ENCODE measurements at places on chromosomes 2 and 18. TPM values are rescaled to one million over a fixed set of nuclear protein-coding genes. Genes with fewer than 3 reads are reported as not detected.

The REEP1 gene
- total RNA-seq: 15.0 TPM

The EFHD1 gene
- not detected for total RNA-seq

The NEU2 gene
- not detected for total RNA-seq

The ABCG8 gene
- not detected for total RNA-seq

The SMPD4 gene
- total RNA-seq: 10.4 TPM

The NEU4 gene
- 0.13 TPM for total RNA-seq

The CFAP65 gene
- total RNA-seq: not detected

The PTCD3 gene
- total RNA-seq: 37.1 TPM

The ORMDL1 gene
- total RNA-seq: 40.7 TPM

The ASXL3 gene
- 0.76 TPM for total RNA-seq

DNA sequence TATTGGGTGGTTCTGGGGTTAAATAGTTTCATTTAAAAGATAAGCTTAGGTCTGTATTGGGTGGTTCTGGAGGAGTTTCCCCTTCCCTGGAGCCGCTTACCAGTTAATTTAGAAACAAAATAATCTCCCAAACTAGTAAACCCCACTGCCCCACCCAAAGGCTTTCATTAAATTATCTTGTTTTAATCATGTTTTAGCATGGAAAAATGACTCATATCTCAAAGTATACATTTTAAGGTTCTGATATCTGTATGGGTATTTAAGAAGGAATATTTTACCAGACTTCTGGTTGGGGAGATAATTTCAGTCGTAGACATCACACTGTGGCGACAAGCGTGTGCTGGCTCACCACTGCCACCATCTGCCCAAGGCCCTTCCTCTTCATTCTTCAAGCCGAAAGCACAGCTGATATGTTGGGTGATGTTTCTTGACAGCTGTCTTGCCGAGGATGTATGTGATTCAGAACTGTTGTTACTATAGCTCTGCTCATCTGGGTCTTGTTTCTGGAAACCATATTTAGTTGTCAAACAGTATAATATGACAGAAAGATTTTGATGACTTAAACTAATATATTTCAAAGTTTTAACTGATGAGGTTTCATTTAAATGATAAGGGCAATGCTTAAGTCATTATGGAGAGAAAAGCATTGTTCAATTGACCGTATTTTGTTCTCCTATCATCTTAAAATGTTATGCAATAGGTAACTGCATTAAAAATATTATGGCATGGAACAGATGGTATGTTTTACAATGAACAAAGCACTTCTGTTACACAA, 5.1 kb downstream of the FIGLA start:
- peak; percentile 53 for DNase-seq

DNA sequence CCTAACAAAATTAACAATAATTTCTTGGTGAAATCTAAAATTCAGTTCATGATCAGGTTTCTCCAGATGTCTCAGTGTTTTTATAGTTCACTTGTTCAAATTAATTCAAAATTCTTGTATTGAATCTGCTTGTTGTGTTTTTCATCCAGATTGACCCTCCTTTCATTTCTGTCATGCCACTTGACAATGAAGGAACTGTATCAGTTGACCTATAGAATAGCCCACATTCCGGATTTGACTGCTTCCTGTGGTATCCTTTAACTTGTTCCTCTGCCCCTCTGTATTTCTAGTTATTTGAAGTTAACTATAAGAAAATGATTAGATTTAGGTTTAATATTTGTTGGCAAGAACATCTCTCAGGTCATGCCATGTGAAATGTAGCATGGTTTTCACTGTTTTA, 53.3 kb downstream of the TWSG1 start:
- no peak for DNase-seq

GRCh38 chr18:506801-507200, 6.3 kb upstream of the COLEC12 start:
- DNase-seq: no peak

DNA sequence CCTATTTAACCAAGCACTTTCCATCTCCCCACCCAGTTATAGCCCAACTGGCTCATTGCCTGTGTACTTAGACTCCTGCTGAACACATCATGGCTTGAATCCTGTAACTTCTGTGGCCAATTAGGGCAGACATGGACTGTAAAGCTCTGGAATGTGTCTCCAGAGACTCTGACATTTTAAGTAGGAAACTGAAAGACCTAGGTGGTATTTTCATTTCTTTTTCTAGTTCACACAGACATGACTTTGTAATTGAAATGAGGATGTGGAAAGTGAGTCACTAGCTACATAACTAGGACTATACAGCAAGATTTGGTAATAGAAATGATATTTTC, 12.2 kb downstream of the DOK1 start:
- DNase-seq: no peak

- no peak for DNase-seq
Observed at GRCh38 chr2:69073928-69074570, 61.1 kb downstream of the ANTXR1 start.

DNA sequence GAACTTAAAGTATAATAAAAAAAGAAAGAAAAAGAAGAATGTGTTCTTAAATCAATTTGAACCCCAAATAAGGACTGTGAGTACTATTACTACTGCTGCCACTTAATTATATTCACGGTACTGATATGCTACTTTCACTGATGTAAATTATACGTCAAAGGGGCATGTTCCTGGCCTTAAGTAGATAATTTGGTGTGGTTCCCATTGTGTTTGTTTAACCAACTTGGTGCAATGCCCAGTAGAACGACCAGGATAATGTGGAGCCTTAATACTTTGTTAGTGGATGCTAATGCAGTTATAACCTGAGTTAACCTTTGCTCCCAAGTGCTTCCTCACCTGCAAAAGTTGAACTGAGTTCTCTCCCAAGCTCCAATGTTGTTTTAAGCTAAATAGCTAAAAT, 142.0 kb downstream of the NR4A2 start:
- DNase-seq: no peak

DNA sequence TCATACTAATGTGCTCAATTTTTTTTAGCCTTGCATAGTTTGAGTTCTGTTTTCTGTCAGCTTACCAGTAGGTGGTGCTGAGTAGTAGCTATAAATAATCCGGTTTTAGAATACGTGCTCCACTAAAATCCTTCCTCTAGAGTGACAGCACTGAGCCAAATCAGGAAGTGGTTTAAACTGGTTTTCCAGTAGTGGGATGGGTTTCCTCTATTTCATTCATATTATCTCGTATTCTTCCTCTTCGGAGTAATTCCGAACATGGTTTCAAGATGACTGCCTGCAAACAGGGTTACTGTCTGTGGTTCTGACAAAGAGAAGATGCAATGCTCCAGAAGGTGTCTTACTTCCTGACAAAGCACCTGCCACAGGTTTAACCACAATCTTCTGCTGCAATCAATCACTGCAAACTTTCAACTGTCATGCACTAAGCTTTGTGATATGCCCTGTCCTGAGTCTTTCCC, 496.9 kb upstream of the VRK2 start:
- no peak for DNase-seq

GRCh38 chr18:6449213-6449612, 34.5 kb upstream of the L3MBTL4 start:
- DNase-seq: no peak

DNA sequence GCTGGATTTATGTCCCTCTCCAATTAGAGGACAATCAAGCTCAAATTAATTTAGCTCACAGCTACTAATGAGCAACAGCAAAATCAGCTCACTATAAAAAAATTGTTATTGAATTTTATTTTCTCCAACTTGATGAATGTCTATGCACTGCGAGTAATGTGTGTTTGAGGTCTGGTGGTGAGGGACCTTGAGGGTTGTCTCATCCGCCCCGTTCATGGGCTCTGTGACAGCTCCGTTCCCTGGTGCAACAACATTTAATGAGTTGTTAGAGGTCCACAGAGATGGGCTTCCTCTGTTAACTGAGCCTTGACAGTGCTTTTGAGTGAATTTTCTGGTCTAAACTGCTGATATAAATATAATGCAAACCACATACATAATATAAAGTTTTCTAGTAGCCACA, 101.7 kb downstream of the GPR39 start:
- no peak for DNase-seq

GRCh38 chr2:203690441-203691047, 15.9 kb upstream of the CD28 start:
- DNase-seq: no peak

DNA sequence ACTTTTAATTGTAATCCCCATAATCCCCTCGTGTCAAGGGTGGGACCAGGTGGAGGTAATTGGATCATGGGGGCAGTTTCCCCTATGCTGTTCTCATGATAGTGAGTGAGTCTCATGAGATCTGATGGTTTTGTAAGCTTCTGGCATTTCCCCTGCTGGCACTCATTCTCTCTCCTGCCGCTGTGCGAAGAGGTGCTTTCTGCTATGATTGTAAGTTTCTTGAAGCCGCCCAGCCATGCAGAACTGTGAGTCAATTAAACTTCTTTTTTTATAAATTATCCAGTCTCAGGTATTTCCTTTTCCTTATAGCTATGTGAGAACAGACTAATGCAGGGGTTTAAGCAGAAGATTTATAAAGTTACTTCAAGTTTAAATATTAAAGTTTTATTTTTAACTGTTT, 655.2 kb downstream of the EPHA4 start:
- DNase-seq: no peak

GRCh38 chr18:44896846-44897245, 216.2 kb downstream of the SETBP1 start:
- DNase-seq: no peak

GRCh38 chr2:83565626-83566025, 893.5 kb downstream of the SUCLG1 start:
- DNase-seq: no peak

DNA sequence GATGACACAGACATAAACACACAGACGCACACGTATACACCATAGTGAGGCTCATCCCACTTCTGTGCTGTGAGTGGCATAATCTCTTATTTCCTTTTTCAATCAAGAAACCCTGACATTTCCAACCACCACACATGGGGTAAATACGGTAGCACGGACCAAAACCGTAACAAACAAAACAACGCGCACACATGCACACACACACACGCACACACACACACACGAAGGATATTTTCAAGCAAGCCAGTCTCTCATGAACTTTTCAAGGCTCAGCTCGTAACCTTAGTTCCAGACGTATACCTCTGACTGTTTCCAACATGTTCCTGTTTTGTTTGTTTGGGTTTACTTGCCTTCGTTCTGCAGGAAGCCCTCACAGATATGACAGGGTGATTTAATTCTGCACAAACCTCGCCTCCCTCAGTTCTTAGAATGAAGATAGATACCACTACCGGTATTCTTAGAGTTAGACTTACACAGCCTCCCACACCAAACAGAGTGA, 119.8 kb downstream of the BCL2 start:
- DNase-seq: no peak

GRCh38 chr2:121281107-121281506, 3.9 kb downstream of the TFCP2L1 start:
- DNase-seq: no peak

DNA sequence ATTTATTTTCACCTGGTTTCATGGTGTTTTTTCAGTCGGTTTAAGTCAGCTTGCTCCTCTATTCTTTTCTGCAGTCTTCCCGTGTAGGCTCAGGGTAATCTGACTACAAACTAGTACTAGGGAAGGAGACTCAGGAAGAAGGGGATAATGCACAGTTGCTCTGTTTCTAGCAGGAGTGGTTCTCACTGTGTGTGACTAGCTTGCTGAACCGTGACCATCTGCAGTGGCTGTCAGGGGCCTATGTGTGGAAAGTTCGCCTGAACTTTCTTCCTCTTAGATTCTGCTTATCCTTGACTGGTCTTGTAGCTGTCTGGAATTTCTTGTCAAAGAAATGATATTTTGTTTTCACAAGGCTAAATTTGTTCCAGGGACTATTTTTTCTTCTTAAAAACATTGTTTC, 46.3 kb upstream of the AQP4 start:
- DNase-seq: no peak

DNA sequence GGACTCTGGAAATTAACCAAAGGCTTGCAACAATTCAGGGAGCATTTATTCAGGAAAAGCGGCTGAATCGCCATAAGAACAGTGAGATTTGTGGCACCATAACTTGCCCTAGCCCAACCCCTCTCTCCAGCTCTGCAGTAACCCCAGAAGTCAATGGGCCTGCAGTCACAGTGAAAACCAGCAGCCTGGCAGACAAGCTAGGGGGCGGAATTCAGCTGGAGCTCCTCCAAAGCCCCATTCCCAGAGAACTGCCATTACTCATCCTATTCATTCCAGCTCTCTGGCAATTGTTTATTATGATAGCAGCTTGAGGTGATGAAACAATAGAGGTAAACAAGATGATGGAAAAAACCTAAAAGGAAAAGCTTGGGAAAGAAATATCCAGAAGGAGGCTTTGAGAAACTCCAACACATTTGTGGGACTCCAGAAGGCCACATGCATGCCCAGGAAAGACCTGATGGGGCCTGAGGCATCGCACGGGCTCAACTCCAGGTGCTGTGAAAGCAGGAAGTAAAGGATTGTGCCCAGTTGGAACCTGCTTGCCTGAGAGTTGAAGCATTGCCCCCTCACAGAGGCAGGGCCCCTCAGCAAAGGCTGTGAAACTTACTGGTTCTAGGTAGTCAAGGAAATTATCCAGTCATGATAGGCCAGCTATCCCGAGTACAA, 126.7 kb downstream of the TWIST2 start:
- peak; percentile 90 for DNase-seq
